Uterus (tissue), 4 donors: ENCODE measurements at places on chromosomes 7 and 10.

DNA sequence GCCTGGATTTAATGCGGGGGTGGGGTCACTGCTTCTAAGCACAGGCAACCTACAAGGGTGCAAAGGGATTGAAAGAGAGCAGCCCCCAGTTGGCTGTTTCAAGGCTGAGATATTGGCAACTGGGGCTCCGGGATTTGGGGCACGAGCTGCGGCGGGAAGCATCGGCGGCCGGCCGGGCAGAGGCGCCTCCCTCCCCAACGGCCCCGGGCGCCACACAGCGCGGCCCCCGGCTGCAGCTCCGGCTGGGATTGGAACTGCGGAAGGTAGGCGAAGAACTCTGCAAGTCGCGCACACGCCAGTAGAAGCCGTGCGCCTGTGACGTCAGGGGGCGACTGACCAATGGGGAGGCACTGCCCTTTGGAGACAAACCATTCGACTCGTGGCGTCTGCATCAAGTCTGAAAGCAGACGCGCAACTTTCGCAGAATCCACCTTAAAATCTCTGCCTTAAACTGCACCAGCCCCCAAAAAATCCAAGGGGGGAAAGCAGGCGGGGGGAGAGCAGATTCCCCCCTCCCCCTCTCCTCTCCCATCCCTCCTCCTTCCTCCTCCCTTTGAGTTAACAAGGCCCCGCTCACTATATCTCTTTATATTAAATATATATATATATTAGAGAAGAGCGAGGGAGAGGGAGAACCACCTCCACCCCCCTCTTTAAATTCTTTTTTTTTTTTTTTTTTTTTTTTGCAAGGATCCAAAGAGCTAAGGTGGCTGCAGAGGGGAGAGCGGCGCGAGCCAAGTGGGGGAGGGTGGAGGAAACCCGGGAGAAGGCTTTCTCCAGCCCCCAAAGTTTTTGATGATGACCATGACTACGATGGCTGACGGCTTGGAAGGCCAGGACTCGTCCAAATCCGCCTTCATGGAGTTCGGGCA, at the start of gene DLX6:
Gene DLX6 (plus strand): TSS at position 371 of the 872 bp plus-strand sequence. CDS start 425 bp downstream, at position 796.
- peak; percentile 40 for DNase-seq
- H3K36me3 ChIP-seq: no peaks in the 10 kb centered on the region
- H3K4me3 ChIP-seq: no peak within 1 kb of the TSS
- peaks cover 30% of the 10 kb centered on the region for H3K27me3 ChIP-seq
- peaks cover 5% of the 10 kb centered on the region for H3K4me1 ChIP-seq

- no peaks in the 10 kb centered on the region for H3K27me3 ChIP-seq
- no peak overlapping the region for H3K4me3 ChIP-seq
- no peaks in the 10 kb centered on the region for H3K4me1 ChIP-seq
- H3K36me3 ChIP-seq: no peaks in the 10 kb centered on the region
- H3K27ac ChIP-seq: no peak overlapping the region
- no peak for DNase-seq
These were observed 191.7 kb downstream of the CXCL12 start for GRCh38 chr10:44193166-44193565.

DNA sequence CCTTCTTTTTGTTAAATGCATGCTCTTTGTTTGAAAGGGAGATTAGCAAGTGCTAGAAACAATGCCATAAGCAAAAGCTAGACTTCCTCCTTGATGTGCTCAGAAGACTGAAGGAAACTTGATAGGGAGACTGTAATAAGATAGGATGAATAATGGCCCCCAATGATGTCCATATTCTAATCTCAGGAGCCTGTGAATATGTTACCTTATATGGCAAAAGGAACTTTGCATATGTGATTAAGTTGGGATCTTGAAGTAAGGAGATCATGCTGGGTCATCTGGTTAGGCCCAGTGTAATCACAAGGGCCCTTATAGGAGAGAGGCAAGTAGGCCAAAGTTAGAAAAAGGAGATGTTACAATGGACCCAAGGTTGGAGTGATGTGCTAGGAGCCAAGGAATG, 13.6 kb upstream of the LIPM start:
- H3K27ac ChIP-seq: no peak overlapping the region
- no peak overlapping the region for H3K4me3 ChIP-seq
- H3K27me3 ChIP-seq: no peaks in the 10 kb centered on the region

DNA sequence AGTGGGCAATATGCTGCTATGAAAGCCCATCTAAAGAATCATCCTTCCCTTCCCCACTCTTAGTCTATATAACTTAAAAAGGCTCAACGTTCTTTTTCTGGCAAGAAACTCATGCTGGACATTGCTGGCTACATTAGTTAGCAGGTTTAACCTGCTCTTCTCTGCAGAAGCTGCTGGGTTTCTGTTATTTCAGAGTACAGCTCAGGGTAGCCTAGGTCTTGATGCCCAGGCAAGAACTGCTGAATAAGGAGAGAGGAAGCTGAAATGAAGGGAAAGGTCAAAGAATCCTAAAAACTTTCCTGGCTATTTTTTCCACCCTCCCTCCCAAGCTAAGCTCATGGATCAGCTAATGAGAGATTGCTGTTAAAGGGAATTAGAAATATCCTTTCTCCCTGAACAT, 79.4 kb downstream of the ANKIB1 start:
- DNase-seq: no peak
- H3K4me3 ChIP-seq: no peak overlapping the region
- H3K36me3 ChIP-seq: no peaks in the 10 kb centered on the region
- no peak overlapping the region for H3K27ac ChIP-seq

- no peaks in the 10 kb centered on the region for H3K4me1 ChIP-seq
- no peaks in the 10 kb centered on the region for H3K36me3 ChIP-seq
- H3K27ac ChIP-seq: no peak overlapping the region
- no peaks in the 10 kb centered on the region for H3K27me3 ChIP-seq
- DNase-seq: no peak
These were observed 30.9 kb upstream of the DPYSL4 start for GRCh38 chr10:132155723-132156381.

DNA sequence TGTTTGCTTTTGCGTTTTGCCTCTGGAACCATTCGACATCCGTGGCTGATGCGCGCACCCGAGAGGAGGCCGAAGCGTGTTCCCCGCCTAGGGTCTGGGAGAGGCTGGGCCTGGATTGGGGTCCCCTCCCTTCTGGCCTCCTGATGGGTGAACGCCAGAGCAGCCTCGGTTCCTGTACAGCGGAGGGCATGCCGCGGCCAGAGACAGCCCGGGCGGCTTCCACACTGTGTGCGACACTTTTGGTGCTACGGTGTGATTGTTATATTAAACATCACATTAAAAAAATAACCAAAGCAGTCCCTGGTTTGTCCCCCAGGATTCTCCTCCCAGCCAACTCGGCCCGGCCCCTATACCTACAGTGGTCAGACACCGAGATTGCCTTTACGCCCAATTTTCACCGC, 3.7 kb upstream of the HOXA7 start:
- no peaks in the 10 kb centered on the region for H3K27me3 ChIP-seq
- H3K27ac ChIP-seq: peak overlapping the region; percentile 94
- peak overlapping the region; percentile 49 for H3K4me3 ChIP-seq
- peak; percentile 34 for DNase-seq
- H3K36me3 ChIP-seq: no peaks in the 10 kb centered on the region
- H3K4me1 ChIP-seq: no peaks in the 10 kb centered on the region

DNA sequence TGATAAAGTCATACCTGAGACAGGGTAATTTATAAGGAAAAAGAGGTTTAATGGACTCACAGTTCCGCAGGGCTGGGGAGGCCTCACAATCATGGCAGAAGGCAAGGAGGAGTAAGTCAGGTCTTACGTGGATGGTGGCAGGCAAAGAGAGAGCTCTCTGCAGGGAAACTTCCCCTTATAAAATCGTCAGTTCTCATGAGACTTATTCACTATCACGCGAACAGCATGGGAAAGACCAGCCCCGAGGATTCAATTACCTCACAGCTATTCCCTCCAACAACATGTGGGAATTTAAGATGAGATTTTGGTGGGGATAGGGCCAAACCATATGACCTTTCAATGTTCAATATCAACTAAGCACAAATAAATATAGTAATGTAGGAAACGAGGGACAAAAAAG, 559.4 kb upstream of the KCND2 start:
- H3K4me3 ChIP-seq: no peak overlapping the region
- H3K4me1 ChIP-seq: no peaks in the 10 kb centered on the region
- no peak for DNase-seq
- H3K27ac ChIP-seq: no peak overlapping the region
- H3K27me3 ChIP-seq: no peaks in the 10 kb centered on the region

DNA sequence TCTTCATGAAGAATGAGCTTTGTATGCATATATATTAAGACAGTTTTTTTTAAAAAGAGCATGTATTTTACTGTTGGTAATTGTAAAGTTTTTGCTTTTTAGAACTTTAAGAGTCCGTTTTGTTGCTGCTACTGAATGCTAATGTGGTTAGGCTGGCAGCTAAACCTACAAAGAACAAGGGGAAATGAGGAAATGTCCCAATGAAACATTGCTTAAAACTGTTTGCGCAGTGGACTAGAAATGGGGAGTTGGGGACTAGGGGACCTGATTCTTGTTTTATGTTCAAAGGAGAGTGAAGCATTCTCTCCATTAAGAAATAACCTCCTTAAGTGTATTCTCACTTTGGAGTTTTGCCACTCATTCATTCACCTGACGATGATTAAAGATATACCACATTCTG, 5.7 kb downstream of the NRF1 start:
- no peaks in the 10 kb centered on the region for H3K27me3 ChIP-seq
- peaks cover 6% of the 10 kb centered on the region for H3K4me1 ChIP-seq
- no peak overlapping the region for H3K27ac ChIP-seq
- no peaks in the 10 kb centered on the region for H3K36me3 ChIP-seq

- H3K27ac ChIP-seq: no peak overlapping the region
- no peaks in the 10 kb centered on the region for H3K36me3 ChIP-seq
- no peak overlapping the region for H3K4me3 ChIP-seq
These were observed 76.5 kb downstream of the ARL5B start for GRCh38 chr10:18735711-18736110.

DNA sequence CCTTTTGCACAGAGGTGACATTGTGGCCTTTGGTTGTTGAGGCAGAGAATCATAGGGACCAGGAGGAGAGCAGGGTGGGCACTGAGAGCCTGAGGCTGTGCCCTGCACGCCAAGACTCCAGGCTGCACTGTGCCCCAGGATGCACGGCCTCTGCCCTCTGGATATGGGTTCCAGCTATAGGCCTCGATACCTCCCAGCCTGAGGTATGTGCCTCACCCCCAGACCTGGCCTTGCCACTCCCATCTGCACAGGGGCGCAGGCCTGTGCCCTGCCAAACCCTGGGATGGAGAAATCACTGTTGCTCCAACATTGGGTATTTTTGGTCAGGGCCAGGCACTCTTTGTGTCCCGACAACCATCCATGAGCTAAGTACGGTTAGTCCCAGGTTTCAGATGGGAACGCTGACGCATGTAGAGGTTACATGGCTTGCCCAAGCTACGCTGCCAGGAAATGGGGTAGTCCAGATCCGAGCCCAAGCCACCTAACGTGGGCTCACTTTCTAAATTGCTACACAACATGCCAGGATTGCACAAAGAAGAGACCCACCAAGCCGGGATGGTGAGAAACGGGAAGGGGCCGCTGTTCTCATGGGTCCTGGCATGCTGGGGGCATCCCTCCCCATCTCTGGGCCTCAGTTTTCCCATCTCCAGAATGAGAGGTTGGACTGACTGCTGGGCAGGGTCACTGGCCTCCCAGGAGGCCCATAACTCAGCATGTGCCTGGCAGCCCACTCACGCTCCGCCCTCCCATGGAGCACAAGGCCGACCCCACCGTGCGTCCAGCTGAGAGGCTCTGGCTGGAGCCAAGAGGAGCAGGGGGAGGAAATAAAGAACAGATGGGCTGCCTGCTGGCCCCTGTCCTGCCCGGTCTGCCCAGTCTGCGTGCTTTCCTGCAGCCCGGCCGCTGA, 44.2 kb downstream of the ZCCHC24 start:
- H3K27ac ChIP-seq: no peak overlapping the region
- peak; percentile 88 for DNase-seq
- H3K36me3 ChIP-seq: no peaks in the 10 kb centered on the region
- H3K4me3 ChIP-seq: no peak overlapping the region
- peaks cover 63% of the 10 kb centered on the region for H3K4me1 ChIP-seq

DNA sequence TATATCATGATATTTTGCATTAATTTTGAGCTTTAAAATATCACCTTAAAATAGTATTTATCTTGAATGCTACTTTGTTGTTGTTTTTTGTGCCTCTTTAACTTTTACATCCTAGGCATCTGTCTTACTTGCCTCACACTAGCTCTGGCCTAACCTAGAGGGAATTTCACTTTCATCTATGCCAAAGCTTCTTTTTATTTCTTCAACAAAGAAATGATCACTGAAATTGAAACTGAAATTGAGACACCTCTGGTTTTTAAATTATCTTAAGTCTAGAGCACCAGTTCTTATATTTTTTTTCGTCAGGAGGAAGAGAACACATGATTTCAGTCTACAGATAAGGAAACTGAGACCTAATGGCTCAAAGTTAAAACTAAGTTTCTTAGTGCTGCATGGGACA, 3.5 kb upstream of the SCIN start:
- DNase-seq: no peak
- H3K4me3 ChIP-seq: no peak overlapping the region
- no peak overlapping the region for H3K27ac ChIP-seq
- no peaks in the 10 kb centered on the region for H3K36me3 ChIP-seq

- DNase-seq: no peak
- H3K4me1 ChIP-seq: no peaks in the 10 kb centered on the region
- no peak overlapping the region for H3K4me3 ChIP-seq
- H3K27ac ChIP-seq: no peak overlapping the region
- no peaks in the 10 kb centered on the region for H3K27me3 ChIP-seq
These were observed 22.5 kb upstream of the VIPR2 start for GRCh38 chr7:159167139-159167538.

DNA sequence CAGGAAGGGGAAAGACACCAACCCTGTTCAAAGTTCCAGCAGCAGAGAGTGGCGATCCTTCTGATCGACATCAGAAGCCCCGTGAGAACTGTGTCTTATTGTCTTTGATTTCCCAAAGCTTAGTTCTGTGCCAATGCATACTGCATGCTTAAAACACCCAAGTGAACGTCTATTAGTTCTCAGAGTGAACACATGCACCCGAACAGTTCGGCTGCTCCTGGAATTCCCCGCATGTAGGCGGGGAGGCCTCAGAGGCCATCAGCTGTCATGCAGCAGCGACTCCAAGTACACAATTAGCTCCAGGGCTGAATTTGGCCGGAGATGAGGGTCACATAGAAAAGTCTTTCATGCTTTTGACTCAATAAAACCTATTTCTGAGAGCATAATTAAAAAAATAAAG, 276.9 kb downstream of the ZMYND11 start:
- H3K27me3 ChIP-seq: no peaks in the 10 kb centered on the region
- H3K4me3 ChIP-seq: no peak overlapping the region
- H3K36me3 ChIP-seq: no peaks in the 10 kb centered on the region
- no peaks in the 10 kb centered on the region for H3K4me1 ChIP-seq

DNA sequence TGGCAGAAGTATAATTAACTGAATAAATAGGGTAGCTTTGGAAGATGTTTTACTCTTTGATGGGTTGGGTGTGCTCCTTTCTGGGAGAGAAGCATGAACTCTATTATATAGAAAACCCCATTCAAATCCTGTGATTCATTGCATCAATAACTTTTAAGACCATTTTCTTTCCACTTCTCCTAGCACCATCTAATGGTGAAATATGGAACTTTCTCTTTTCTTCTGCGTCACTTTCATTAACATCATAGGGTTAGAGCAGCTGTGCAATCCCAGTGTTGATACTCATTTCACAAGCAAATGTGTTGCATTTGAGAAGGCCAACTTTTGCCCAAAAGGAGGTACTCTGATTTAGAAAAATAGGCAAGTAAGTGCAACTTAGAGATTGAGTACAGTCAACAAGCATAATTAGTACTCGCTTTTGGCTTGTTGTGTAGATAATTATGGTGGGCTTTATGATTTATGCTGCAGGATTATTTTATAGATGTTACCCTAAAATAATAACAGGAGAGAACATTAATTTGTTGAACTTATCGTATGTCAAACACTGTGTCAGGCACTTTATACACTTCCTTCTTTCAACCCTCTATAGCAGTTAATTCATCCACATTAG, 92.9 kb downstream of the CPED1 start:
- DNase-seq: no peak
- H3K36me3 ChIP-seq: no peaks in the 10 kb centered on the region
- H3K27me3 ChIP-seq: no peaks in the 10 kb centered on the region
- H3K4me1 ChIP-seq: no peaks in the 10 kb centered on the region
- H3K27ac ChIP-seq: peak overlapping the region; percentile 14
